ENCODE measurements at places on chromosomes 1 and 21.

DNA sequence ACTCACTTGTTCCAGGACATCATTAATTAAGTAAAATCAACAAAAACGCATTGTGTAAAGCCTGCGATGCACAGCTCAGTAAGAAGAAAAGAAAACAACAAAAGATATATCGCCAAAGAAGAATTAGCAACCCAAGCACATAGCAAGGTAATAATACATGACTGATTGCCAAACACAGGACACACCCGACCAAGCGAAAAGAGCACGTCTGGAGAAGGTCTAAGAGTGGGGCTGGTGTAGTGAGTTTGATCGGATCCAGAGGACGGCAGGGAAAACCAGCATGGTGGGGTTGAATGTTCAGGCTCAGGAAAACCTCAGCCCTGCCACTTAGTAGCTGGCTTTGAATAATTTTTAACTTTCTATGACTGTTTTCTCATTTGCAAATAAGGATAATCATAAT is 69.8 kb downstream of the JAK1 start:
- no peak for DNase-seq

- no peak for DNase-seq
Measured at GRCh38 chr1:38296047-38296446, 249.5 kb upstream of the POU3F1 start.

DNA sequence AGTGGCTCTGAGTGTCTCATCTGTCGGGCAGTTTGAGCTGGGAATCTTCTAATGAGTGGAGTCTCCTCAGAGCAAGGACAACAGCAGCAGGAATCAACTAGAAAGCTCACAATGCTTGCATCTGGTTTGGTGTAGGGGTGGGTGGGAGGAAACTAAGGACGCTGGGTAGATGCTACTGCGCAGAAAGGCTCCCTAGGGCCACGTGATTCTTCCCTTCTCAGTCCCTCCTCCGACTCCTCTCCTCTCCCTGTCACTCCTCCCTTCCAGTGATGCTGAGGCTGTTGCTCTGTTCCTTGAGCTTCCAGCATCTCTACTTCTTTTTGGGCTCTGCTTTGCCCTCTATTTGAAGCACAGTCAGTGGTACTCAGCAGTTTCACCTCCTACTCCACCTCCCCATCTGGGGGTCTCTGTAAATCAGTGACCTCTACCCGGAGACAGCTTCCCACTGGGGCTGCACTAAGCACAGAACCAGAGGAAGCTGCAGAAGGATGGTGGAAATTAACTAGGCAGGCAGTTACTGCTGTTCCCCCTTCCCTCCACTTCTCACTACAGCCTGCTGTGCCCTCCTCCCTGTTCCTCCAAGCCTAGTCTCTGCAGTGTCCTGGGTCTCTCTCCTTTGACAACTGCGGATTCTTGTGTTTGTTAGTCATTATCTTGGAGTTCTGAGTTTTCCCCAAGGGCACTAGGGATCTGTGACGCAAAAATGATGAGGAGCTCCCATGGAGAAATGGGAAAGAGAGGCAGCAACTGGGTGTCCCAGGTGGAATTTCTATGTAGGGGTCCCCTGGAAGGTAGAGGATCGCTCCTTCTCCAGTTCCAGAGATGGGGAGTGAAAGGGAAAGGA is 5.8 kb downstream of the LINGO4 start:
- DNase-seq, result no peak

DNA sequence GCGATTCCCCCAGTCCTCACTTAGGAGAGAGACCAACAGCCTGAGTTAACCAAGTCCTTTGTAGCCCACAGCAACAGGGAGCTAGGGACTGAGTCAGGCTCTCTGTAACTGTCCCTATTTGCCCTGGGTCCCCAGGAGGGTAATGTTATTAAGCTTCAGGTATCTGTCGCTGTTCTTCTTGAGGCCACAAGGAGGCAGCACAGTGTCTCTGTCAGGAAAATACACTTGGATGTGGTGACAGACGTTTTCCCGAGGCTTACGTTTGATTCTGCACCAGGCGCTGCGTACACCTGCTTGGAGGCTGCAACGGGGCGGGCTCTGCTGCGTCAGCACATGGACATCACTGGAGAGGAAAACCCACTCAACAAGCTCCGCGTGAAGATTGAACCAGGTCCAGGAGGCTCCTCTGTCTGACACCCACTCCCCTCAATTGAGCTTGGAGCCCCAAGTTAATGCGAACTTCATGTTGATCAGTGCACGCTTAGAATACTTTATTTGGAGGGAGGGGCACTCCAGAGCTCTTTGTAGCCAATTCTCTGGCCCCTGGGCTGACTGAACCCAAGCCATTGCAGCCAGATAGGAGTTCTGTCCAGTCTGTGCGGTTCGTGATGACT is 10.7 kb upstream of the ELF3 start:
- DNase-seq, result peak; percentile 80

GRCh38 chr1:44941424-44942324 is 44.7 kb downstream of the EIF2B3 start:
- DNase-seq, result no peak

DNA sequence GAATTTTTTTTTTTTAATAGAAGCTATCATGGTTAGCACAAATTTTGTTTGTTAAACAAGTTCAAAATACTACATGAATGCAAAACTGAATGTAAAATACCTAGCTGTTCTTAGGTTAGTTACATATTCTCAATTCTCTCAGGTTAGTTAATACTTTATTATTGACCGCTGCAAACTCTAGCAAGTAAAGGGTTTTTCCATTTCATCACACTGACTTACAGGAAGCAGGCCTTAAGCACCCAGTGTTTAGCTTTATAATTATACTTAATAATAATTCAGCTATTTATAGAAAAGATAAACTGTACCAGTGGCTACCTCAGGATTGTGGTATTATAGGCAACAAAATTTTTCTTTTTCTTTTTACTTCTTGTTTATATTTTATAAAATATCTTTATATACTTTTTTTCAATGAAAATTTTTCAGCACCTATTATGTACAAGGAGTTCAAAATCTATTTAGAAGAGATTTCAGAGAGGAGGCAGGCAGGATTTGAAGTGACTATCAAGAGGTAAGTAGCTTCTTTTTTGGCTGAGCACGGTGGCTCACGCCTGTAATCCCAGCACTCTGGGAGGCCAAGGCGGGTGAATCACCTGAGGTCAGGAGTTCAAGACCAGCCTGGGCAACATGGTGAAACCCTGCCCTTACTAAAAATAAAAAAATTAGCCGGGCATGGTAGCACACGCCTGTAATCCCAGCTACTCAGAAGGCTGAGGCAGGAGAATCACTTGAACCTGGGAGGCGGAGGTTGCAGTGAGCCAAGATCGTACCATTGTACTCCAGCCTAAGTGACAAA is 17.9 kb downstream of the PLPP3 start:
- no peak for DNase-seq

- no peak for DNase-seq
Measured at GRCh38 chr1:59878370-59878769, 48.2 kb downstream of the CYP2J2 start.

All from hepatocyte (in vitro differentiated cells).